ENCODE measurements at places on chromosomes 1 and 21.
A peak's percentile ranks its signal among the peaks of the same experiment; 100 is the strongest.

- DNase-seq = peak; percentile 88
Observed at GRCh38 chr21:45971616-45972352, 9.8 kb upstream of the COL6A1 start.

DNA sequence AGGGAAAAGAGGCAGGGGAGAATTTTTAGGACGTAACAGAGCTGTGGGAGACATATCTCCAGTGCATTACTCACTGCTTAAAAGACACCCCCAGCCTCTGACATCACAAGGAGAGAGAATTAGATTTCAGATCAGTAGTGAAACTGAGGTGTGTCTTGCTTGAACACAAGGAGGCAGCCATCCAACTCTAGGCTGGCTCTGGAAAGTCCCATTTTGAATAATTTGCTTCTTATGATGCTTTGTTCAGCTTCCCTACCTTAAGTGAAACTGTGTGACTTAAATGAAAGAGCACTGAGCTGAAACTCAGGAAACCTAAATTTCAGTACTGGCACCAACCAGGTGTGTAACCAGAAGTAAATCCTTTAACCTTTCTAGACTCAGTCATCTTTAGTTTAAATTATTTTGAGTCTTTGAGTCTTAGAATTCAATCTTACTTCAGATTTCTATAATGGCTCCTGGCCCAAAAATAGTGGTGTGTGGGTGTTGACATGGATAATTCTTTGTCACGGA is 251.6 kb upstream of the SGIP1 start:
- DNase-seq = peak; percentile 65

- no peak for DNase-seq
Observed at GRCh38 chr1:3558036-3558726, 53.1 kb downstream of the MEGF6 start.

GRCh38 chr21:35179990-35180540 is 131.0 kb upstream of the RUNX1 start:
- DNase-seq = peak; percentile 37

DNA sequence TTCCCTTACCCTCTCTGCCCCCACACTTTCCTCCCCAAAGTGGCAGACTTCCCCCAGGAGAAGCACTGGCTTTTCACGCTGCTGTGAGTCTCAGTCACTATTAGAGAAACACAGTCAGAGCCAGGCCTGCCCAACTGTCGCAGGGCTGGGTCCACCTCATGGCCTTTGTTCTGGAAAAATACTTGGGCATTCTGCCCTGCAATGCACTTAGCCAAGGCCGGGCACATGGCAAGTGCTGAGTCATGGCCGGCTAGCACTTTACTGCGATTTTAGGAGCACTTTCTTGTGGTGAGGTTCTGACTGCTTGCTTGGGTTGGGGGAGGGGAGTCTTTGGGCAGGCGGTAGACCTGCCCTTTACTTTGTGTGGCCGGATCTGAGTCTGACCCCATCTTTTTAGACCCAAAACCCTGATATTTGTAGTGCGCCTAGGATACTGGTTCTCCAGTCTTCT is 7.7 kb downstream of the EPHX1 start:
- DNase-seq = peak; percentile 90

DNA sequence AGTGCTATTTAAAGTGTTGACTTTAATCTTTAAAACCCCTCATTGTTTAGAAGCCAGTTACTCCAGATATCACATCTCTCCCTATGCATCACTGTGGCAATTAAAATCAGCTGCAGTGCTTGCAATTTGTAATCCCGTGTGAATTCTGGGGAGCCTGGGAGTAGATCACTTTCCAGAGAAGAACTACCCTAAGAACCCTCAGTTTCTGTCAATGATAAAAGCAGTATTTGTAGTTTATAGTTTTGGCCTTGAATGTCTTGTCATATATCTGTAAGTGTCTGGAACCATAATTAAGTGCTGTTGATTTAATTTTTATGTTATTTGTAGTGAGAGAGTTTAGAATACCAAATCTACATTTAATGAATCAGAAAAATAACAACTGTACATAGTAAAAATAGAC is 5.5 kb upstream of the SPAG17 start:
- DNase-seq = no peak

DNA sequence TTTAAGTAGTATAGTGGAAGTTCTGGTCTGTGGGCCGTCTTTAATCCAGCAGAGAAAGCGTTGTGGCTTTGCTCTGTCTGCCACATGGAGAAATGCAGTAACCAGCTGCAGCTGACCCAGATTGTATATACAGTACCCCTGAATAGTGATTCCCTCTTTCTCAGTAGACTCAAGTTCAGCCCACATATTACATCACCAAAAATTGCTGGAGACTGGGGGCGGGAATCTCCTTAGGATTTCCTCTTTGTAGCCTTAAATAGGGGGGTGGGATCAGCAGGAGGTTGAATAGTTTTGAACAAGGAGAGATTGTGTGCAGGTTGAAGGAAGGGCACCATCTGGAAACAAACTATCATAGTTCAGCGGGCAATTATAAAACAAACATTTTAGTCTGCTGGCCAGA is at the start of gene ANGPTL1:
ANGPTL1 (minus strand) TSS at position 134 of the 400 bp plus-strand sequence. CDS start 5,301 bp downstream, outside the sequence.
- DNase-seq = peak; percentile 15

GRCh38 chr1:209772126-209772525 is 12.2 kb downstream of the C1orf74 start:
- no peak for DNase-seq

- DNase-seq = no peak
Observed at GRCh38 chr1:208237241-208237640, 6.9 kb downstream of the PLXNA2 start.

DNA sequence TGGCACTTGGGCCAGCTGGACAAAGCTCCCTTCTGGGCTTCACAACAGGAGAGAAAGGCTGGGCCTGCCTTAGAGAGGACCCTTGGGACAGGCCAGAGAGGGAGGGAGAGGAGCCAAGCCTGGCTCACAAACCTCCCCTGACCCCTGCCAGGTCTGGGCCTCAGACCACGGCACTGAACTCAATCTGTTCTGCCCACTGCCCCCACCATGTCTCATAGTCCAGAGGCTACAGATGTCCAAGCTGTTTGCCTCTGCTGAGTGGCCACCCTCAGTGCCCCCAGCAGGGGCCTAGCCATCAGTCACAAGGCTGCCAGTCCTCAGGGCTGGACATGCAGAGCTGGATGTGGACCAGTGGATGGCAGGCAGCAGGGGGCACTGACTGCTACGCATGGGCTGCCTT is 13.0 kb upstream of the DMBX1 start:
- DNase-seq = no peak

DNA sequence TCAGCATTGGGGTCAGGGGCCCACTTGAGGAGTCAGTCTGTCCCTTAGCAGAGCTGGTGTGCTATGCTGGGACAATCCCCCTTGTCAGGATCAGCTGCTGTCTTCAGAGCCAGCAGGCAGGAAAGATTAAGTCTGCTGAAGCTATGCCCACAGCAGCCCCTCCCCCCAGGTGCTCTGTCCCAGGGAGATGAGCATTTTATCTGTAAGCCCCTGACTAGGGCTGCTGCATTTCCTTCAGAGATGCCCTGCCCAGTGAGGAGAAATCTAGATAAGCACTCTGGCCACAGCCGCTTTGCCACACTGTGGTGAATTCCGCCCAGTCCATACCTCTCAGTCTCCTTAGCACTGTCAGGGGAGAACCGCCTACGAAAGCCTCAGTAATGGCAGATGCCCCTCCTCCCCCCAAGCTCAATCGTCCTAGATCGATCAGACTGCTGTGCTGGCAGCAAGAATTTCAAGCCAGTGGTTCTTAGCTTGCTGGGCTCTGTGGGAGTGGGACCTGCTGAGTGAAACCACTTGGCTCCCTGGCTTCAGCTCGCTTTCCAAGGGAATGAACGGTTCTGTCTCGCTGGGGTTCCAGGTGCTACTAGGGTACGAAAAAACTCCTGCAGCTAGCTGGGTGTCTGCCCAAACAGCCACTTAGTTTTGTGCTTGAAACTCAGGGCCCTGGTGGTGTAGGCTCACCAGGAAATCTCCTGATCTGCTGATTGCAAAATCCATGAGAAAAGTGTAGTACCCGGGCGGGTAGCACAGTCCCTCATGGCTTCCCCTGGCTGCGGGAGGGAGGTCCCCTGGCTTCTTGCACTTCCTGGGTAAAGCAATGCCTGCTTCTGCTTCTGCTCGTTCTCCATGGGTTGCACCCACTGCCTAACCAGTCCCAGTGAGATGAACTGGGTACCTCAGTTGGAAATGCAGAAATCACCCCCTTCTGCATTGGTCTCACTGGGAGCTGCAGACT is 25.1 kb upstream of the TP53BP2 start:
- no peak for DNase-seq

GRCh38 chr1:38047603-38048141 is 1.1 kb upstream of the POU3F1 start:
- DNase-seq = peak; percentile 70

DNA sequence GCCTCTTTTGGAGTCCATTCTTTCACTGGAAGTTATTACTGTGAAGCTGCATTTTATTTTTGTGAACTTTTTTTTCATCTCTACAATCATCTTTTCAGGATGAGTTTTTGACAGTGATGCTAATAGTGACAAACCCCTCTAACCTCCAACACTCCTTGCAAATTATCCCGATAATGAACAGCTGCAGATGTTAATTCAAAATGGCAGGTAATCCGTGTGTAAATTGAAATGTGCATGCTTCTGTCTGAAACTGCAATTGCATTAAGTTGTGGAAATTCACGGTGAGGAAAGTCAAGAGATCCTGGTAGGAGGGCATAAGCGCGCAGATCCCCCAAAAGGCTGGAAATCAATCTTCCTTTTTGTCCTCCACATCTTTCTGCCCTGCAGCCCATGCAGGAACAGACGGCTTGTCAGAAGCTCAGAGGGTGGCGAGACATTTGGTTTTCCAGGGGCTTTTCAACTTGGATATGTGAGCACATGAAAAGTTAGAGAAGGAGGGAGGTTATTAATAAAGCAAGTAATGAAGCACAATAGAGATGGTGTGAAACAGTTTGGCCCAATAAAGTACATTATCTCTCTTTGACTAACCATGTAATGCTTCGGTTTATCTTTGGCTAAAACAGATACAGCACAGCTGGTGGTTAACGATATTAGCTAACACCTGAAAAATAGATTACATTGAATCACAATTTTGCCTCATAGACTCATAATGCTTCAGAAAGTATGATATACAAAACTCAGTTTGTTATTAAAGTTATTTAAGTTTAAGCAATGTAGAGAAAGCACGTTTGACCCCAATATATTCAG is 143.5 kb upstream of the COA6 start:
- DNase-seq = no peak

DNA sequence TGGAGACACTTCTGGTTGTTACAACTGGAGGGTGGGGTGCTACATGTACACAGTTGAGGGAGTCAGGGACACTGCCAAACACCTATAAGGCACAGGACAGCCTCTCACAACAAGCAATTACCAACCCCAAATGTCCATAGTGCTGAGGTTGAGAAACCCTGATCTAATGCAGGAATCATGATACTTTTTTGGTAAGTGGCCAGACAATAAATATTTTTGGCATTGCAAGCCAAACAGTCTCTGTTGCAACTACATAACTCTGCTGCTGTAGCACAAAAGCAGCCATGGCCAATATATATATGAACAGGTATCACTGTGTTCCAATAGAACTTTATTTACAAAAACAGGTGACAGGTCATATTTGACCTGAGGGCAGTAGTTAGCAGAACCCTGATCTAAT is 177.5 kb downstream of the ASTN1 start:
- DNase-seq = no peak

DNA sequence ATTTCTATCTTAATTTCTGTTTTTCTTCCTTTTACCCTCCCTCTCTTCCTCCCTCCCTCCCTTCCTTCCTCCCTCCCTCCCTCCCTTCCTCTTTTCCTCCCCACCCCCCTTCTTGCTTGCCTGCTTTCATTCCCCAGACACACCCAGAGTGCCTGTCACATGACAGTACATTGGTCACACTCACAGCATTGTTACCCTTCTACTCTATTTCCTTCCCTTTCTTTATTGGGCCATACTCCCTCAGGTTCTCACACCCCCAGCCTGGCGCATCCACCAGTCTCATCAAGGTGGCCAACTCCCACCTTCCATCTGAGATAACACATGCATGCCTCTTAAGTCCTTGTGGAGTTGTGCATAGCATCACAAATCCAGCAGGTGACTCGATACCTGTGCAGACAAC is 10.9 kb downstream of the TMPRSS3 start:
- no peak for DNase-seq

- DNase-seq = no peak
Observed at GRCh38 chr1:59155351-59155750, 141.5 kb upstream of the FGGY start.

GRCh38 chr21:26140164-26140579 is 30.4 kb downstream of the APP start:
- DNase-seq = peak; percentile 82

DNA sequence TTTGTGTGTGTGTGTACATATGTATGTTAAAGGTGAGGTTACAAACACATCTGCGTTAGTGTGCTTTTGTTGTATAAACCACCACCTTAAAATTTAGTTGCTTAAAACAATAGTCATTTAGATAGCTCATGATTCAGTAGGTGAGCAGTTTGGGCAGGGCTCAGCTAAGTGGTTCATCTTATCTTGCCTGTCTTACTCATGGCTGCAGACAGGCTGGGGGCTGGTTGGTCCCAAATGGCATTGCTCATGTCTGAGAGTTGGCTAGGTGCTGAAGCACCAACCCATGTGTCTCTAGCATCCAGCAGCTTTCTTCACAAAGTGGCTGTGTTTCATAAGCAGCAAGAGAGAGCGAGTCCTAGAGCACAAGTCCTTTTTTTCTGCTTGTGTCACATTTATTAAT is 91.4 kb downstream of the MACF1 start:
- no peak for DNase-seq

- no peak for DNase-seq
Observed at GRCh38 chr1:18126616-18127015, 19.0 kb downstream of the IGSF21 start.

DNA sequence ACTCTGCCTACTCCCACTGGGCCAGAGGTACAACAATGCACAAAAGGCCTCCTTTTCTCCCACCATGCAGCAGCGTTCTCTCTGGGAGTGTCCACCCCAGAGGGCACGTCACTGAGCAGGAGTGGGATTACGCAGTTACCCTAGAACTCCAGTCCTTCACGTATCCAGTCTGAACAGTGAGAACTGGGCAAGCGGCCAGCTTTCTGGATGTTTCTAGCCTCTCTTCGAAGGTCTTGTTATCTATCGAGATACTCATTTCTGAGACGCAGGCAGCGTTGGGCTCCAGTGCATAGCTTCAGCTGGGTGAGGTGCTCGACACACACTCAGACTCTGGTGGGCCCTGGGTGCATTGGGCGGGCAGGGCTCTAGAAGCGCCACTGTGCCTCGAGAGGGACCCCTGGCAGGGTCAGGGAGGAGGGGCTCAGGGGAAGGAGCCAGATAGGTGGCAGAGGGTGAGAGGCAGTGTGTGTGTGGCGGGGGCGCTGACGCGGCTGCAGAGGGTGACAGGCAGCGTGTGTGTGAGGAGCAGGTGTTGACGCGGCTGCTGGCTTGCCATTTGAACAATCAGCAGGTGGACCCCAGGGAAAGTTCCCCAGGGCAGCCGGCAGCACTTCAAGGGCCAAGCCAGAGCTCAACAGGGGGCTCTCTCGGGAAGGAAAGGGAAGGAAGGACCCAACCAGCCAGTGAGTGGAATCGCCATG is 27.9 kb downstream of the PRDM15 start:
- no peak for DNase-seq

GRCh38 chr21:14080040-14080763 is 130.6 kb downstream of the LIPI start:
- DNase-seq = no peak
